Posterior cingulate gyrus (tissue), 11 donors: ENCODE measurements at places on chromosomes 12 and 14.
A peak's percentile ranks its signal among the peaks of the same experiment; 100 is the strongest.

DNA sequence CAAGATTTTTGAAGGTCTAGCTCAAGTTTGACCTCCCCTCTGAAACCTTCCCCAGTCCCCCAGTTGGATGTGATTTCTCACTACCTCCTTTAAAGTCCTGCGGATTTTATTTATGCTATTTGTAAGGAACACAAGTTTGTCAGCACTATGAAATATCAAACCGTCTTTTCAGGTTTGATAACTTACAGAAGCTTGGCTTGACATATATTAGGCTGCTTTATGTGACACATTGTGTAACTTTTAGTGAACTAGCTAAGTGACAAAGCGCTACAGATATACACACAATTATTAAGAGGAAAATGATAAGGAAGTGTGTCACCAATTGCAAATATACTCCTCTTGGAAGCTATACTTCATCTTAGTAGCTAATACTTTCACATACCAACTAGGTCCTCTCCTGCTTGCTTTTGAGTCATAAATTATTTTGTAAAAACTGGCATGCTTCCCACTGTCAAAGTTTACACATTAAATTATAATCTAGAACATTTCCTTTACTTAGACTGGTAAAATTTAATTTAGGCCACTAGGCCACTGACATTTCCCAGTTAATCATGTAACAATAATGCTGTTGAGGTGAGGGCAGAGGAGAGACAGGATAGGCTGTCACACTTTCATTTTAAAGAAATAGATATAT is 149.5 kb downstream of the TMTC3 start:
- no peak for DNase-seq

GRCh38 chr12:76636121-76636692 is 76.6 kb upstream of the OSBPL8 start:
- no peak for DNase-seq

DNA sequence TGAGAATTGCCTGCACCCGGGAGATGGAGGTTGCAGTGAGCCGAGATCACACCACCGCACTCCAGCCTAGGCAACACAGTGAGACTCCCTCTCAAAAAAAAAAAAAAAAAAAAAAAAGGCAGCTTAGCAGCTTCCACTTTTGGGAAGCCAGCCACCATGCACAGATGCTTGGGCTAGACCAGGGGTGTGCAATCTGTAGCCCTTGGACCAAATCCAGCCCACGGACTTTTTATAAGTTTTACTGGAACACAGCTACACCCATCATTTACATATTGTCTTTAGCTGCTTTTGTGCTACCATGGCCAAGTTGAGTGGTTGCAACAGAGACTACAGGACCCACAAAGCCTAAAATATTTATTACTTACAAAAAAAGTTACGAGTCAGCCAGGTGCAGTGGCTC is 6.7 kb downstream of the CIT start:
- no peak for DNase-seq

DNA sequence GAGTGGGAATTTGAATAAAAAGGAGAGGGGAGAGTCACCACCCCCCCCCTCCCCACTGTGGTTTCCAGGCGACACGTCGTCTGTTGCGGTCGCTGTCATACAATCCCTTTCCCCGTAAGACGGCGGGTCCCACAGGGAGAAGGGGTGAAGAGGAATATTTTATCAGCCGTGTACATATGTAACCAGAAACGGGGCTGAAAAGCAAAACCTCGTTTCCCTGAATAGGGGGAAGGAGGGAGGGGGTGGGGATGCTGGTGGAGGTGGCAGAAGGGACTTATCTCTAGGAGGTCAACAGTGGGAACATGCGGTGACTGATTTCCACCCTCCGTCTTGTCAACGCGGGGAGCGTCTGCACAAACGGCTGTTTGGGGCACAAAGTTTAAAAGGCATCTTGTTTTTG is 171.4 kb downstream of the RBM19 start:
- no peak for DNase-seq

DNA sequence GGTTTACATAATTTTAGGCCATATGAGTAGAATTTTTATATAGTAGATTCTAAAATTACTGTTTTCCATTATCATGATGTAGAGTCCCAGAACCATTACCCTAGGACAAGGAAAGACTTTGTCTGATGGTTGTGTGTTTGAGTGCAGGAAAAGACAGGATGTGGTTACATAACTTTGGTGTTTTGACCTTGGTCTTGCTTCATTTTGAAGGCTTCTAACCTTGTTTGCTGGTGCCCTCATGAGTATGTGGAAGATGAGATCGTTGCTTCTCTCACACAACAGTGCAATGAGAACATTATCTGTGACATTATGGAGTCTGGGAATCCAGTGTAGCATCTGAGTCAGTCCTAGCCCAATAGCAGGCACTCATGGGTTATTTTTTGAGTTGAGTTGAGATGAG is 106.2 kb downstream of the IGF1 start:
- DNase-seq = no peak

GRCh38 chr14:41817626-41818025 is 210.9 kb downstream of the LRFN5 start:
- DNase-seq = no peak

DNA sequence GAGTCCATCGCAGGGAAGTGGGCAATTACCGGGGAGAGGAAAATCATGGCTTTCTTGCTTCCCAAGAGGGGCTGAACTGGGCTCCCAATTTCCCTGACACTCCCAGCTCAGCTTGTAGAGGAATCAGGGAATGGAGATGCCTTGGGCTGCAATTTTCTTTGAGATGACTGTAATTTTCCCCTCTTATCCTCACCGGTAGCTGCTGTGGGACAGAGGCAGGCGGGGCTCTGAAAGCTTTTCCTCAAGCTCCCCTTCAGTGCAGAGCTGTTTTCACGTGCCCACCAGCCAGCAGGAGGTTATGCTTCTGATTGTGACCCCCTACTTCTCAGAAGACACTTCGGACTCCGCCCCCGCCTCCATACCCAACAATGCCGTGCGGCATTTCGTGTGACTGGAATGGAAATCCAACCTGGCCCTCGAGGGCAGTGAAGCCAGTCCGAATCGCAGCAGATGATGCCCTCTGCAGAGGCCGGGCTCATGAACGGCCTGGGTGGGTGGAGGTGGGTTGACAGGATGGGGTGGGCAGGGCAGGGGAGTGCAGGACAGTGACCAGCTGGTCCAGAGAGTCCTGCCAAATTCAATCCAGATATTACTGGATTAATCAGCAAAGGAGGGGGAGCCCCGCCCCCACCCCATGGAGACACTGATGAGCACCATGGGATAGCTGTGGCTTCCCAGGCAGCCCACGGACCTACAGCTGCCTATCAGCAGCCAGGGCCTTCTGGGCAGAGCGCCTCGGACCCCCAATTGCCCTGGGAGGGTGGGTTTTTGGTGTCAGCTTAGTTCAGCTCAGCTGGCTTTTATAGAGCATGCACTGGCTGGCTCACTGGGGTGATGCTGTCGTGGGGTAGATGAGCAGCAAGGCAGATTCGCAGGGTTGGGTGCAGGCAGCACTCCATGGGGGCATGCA is 37.6 kb downstream of the RTL1 start:
- peak; percentile 4 for DNase-seq

DNA sequence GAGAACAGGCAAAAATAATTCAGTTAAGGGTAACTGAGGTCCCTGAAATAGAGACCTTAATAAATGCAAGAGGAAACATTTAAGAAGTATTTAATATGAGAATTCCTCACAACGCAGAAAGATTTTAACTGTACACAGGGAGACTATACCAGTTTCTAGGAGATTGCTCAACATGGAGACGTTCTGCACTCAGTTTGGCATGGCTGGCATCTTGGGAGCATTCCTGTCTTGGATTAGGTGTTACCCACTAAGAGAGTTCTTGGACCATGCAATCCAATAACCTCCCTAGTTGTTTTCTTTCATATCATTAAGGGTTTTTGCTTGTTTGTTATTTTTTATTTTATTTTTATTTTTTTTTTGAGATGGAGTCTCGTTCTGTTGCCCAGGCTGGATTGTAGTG is 302.4 kb downstream of the NELL2 start:
- DNase-seq = no peak

DNA sequence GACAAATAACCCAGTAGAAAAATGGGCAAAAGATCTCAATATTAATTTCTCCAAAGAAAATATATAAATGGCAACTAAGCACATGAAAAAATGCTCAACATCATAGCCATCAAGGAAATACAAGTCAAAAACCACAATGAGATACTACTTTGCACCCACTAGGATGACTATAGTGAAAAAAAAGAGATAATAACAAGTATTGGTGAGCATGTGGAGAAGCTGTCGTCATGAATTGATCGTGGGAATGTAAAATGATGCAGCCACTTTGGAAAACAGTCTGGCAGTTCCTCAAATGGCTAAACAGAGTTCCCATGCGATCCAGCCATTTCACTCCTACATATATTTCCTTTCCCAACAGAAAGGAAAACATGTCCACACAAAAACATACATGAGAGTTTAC is 18.1 kb downstream of the JDP2 start:
- no peak for DNase-seq

GRCh38 chr12:48765753-48766162 is 23.1 kb downstream of the ADCY6 start:
- DNase-seq = no peak

- DNase-seq = no peak
These were observed 53.2 kb upstream of the NELL2 start for GRCh38 chr12:44929236-44929885.
